Activated B cell treated with CpG ODN at 0.5 μM for 24 hours (primary cell): ENCODE measurements at places on chromosomes 6 and 20. TPM values are rescaled to one million over a fixed set of nuclear protein-coding genes. Genes with fewer than 3 reads are reported as not detected.

VGLL2 gene
- total RNA-seq = not detected in 2 replicates

DNA sequence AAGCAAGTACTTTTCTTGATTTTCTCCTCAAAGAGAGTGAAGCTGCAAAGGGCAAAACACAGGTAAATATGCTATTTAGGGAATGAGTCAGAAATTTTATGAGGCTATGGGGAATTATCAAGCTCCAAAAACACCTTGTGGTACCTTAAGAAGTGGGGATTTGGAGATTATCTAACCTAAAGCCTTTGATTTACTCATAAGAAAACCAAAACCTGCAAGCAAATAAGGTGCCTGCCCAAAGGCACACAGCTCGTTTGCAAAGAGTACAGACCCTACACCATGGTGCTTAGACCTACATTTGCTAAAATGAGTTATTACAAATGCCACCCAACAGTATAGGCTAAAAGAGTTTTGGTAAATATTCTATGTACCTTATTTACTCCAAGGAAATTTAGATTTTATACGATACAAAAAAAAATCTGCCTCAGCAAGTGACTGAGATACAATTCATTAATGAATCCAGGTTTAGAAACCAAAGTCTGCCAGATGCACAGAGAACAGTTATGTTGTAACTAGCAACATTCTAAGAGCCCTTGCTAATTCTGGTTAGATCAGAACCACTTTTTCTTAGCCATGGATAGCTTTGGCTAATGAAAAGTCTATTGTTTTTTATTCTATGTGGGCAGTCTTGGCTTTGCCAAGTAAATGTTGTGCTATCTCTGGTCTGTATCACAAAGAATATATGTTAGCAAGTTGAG, 101.5 kb downstream of the KHDC1L start:
- no peak for DNase-seq

- no peak for DNase-seq
Measured at GRCh38 chr6:140966676-140967075, 1166.0 kb upstream of the GJE1 start.

- DNase-seq = no peak
Measured at GRCh38 chr6:45514454-45515230, 136.9 kb upstream of the SUPT3H start.

DNA sequence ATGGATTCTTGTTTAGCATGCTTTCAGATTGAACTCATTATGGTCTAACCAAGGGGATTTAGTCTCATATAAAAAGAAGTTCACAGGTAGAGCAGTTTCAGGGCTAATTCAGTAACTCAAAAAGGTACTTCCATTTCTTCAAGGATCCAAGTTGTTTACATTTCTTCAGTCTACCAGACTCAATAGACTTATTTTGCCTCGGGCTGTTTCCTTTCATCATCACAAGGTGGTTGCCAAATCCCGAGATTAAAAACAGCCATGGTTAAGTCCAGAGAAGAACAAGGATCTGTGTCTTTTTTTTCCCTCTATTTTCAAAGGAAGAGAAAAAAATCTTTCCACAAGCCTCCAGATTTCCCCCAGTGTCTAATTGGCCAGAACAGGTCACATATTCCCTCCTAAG, 69.8 kb upstream of the SNX9 start:
- DNase-seq = no peak

- DNase-seq = no peak
Measured at GRCh38 chr6:90463359-90463758, 123.5 kb downstream of the MAP3K7 start.
